HT1080 (cell line): ENCODE measurements at places on chromosomes 2 and 18. TPM values are rescaled to one million over a fixed set of nuclear protein-coding genes. Genes with fewer than 3 reads are reported as not detected.

Gene CPLX4
- not detected in 2 replicates for total RNA-seq

Gene TMEM178A
- total RNA-seq = not detected in 2 replicates

Gene CACNB4
- 0.29 and 0.60 TPM in 2 replicates for total RNA-seq

Gene TXNDC9
- 65.7 and 67.4 TPM in 2 replicates for total RNA-seq

GRCh38 chr2:181037922-181038321 is 57.5 kb downstream of the UBE2E3 start:
- DNase-seq = peak; percentile 53

GRCh38 chr2:143819190-143819735 is 690.0 kb downstream of the ARHGAP15 start:
- DNase-seq = no peak

DNA sequence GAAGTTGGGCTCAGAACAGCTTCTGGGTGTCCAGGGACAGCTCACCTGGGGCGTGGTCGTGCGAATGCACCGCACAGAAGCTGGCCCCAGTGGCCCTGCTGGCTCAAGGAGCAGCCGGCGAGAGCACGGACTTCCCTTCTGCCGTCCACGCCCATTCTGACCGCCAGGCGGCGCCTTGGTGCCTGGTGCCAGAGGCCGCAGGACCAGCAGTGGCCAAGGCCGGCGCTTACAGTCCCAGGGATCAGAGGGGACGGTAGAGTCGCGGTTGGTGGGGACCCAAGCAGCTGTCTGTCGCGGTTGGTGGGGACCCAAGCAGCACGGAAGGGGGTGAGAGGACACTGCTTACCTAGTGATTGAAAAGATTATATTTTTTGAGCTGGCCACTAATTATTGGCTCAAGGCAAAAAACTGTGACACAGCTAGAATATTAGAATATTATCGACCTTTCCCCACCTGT is 25.7 kb downstream of the NPPC start:
- DNase-seq = peak; percentile 64

DNA sequence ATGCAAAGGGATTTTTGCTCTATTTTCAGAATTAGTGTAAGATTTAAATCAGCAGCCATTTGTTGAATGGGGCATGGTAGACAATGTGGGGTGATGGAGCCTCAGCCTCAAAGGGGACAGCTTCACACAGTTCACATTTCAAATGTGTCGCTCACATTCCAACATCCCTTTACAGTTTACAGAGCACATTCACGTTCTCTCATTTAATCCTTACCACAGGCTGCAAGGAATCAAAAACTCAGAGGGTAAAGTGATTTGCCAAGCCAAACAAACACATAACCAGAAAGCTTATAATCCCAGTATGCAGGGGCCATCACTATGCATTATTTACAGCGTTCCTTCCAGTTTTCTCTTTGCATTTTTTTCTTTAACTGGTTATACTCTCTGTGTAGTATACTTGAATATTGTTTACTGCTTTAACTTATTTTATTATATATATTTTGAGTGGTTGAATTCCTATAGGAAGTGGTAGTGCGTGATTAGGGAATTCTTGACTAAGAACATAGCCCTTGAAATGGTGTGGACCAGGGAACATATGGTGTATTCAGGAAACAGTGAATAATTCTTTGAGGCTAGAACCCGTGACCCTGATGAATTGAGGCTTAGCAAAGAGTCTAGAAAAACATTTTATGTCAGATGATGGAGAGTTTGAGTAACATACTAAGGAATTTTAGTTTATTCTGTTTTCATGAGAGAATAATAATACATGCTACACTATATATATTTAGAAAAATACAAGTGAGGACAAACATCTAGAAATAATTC is 18.1 kb upstream of the TAF1B start:
- no peak for DNase-seq

GRCh38 chr2:161135951-161136593 is 24.2 kb upstream of the TANK start:
- no peak for DNase-seq

GRCh38 chr18:14917311-14917710 is 169.3 kb downstream of the ANKRD30B start:
- no peak for DNase-seq

DNA sequence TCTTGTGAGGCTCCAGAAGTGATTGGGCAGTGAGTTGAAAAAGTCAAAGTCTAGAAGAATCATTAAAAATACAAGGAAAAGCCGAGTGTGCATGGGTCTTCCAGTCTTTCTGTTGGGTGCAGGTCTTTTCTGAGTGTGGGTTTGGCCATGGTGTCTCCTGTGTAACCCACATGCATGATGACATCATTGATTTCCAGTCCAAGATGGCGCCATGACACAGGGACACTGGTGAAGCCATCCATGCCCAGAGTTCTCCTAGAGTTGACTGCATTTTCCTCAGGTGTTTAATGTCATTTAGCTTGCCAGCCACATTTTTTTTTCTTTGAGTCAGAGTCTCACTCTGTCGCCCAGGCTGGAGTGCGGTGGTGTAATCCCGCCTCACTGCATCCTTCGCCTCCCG is 35.9 kb downstream of the SH3BP4 start:
- DNase-seq = no peak

GRCh38 chr18:9366126-9366714 is 31.6 kb downstream of the TWSG1 start:
- DNase-seq = no peak

- DNase-seq = no peak
These were observed 26.3 kb downstream of the B4GALT6 start for GRCh38 chr18:31657823-31658669.

DNA sequence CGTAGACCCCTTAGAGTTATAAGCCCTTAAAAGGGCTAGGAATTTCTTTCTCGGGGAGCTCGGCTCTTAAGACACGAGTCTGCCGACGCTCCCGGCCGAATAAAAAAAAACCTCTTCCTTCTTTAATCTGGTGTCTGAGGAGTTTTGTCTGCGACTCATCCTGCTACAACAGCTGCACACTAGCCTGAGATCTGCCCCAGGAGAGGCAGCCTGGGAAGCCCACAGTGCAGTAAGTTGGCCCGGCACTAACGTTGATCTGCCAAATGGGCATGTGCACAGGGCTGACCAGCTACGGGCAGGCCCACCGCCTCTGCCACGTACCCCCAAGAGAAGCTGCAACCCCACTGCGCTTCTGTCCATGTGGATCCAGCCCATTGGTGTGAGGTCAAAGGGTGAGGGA is 8.4 kb upstream of the LIMS2 start:
- no peak for DNase-seq

GRCh38 chr2:219719521-219719920 is 92.1 kb downstream of the SLC4A3 start:
- no peak for DNase-seq

DNA sequence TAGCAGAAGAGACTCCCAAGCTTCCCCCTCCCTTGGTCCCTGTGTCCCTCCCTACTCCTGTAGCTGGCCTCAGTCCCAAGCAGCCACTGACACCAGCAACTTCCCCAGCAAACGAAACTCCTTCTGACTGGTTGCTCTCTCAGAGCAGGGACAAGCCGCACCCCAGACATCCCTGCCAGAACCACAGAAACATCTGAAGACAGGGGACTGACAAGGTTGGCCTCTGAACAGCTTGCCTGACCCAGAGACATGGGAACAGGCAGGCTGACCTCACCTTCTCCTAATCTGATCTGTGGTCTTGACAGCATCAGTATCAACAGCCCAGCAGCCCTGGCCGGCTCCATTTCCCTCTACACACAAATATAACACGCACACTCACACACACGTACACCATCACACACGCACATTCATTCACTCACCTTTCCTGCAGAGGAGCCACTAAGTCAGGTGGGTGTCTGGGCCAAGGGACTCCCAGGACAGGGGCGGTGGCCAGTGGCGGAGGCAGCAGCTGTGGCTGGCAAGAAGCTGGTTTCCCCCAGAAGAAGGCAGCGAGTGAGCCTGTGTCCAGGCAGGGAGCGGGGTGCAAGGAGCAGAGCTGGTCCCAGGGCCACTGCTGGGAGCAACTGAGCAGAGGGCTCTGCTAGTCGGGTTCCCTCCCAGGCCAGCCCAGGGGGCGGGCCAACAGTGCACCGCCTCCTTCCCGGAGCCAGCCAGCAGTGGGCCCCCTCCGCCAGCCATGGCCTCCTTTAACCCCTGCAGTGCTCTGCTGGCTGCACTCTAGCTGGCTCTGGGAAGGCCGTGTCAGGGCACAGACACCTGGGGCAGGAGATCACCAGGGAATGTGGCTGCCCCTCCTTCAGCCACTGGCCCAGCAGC is 59.1 kb downstream of the TNS1 start:
- DNase-seq = peak; percentile 54

DNA sequence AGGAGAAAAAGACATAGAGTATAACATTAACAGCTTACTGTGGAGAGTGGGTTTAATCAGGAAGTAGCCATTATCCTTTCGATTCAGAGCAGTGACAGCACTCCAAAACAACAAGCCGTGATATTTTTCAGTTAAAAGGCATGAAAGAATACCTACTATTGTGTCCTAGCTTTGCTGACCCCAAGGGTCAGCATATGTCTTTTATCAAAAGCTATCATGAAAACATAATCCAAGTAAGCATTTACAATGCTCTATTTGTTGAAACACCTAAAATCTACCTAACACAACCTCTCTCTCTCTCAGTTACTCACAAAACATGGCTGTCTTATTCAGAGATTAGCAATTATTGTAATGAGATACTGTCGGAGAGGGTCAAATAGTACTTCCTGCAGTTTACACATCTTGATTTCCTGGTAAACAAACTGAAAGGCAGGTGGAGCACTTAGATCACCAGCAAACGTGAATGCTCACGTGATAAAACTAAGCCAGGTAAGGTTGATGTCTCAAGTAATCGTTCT is 100.0 kb downstream of the BAZ2B start:
- peak; percentile 31 for DNase-seq

GRCh38 chr2:196677404-196677803 is 37.9 kb downstream of the CCDC150 start:
- DNase-seq = peak; percentile 61
